ENCODE measurements at places on chromosomes 3 and 15. TPM values are rescaled to one million over a fixed set of nuclear protein-coding genes. Genes with fewer than 3 reads are reported as not detected.
A peak's percentile ranks its signal among the peaks of the same experiment; 100 is the strongest.

DNA sequence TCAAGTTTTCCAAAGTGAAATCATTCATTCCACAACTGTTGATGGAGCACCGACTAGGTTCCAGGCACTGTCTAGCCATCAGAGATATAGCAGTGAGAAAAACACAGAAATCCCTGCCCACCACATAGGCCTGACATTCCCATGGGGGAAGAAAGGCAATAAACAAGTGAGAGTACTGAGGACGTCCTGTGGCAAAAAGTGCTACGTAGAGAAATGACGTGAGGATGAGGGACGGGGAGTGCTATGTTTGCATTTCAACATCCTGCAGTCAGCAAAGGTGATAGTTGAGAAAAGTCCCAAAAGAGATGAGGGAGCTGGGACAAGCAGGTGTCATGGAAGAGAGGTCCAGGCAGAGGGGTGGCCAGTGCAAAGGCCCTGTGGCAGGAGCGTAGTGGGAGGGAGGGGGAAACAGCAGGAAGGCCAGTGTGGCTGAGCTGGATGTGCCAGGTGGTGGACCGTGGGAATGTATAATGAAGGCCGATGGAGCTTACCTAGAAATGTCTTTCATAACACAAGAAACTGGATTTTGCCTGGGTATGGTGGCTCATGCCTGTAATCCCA lies 10.4 kb upstream of the FURIN start:
- H3K4me1 ChIP-seq: no peaks in the 10 kb centered on the region
- H3K27ac ChIP-seq: no peak overlapping the region
- H3K4me3 ChIP-seq: no peak overlapping the region
- no peaks in the 10 kb centered on the region for H3K27me3 ChIP-seq

GRCh38 chr3:109071350-109072142 lies 46.4 kb downstream of the MORC1 start:
- H3K4me3 ChIP-seq: no peak overlapping the region
- no peaks in the 10 kb centered on the region for H3K27me3 ChIP-seq
- no peak overlapping the region for H3K27ac ChIP-seq
- no peaks in the 10 kb centered on the region for H3K4me1 ChIP-seq
- DNase-seq: no peak
- H3K36me3 ChIP-seq: no peaks in the 10 kb centered on the region

GRCh38 chr15:71549091-71549490 lies 261.3 kb upstream of the NR2E3 start:
- no peak for DNase-seq
- H3K27ac ChIP-seq: no peak overlapping the region
- no peaks in the 10 kb centered on the region for H3K4me1 ChIP-seq
- H3K4me3 ChIP-seq: no peak overlapping the region

- H3K4me3 ChIP-seq: no peak overlapping the region
- no peak for DNase-seq
- H3K27me3 ChIP-seq: no peaks in the 10 kb centered on the region
- peaks cover 8% of the 10 kb centered on the region for H3K4me1 ChIP-seq
- peak overlapping the region; percentile 41 for H3K27ac ChIP-seq
These were observed 36.7 kb downstream of the ARHGEF3 start for GRCh38 chr3:56764904-56765547.

The UACA gene
- 75.5 TPM for total RNA-seq

Measured in uterus (tissue), 4 donors.